Fibroblast of lung (primary cell): ENCODE measurements at places on chromosomes 5 and 9. TPM values are rescaled to one million over a fixed set of nuclear protein-coding genes. Genes with fewer than 3 reads are reported as not detected.
A peak's percentile ranks its signal among the peaks of the same experiment; 100 is the strongest.

Gene TRIM36
- under 0.01 and 0.33 TPM in 2 replicates for total RNA-seq

GRCh38 chr5:154369682-154370081, 76.1 kb upstream of the SAP30L start:
- peak; percentile 48 for DNase-seq

Gene FGD3
- total RNA-seq = under 0.01 TPM in 1 of 2 replicates, not detected in the other

- peak; percentile 99 for DNase-seq
Measured at GRCh38 chr9:113578882-113579282, 115.4 kb downstream of the RGS3 start.

- peak; percentile 64 for DNase-seq
Measured at GRCh38 chr5:149265597-149265996, 6.1 kb upstream of the AFAP1L1 start.

DNA sequence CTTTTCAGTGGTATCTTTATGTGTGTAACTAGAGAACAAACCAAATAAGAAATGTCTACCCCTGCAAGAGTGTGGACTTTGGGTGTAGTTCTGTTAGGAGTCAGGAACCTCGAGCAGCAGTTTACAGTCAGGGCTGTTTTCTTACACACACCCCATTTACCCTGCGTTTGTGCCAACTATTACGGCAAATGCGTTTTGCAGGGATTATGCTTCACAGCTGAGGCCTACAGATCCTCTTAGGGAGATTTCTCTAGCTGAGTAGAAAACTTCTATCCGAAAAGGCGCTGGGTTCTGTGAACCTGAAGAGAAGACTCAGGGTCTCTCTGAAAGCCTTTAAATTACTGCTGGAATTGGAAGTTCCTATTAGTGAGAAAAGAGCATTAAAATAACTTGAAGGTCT, 51.4 kb downstream of the ACER2 start:
- DNase-seq = no peak
